ENCODE measurements at places on chromosomes 4 and X.
A peak's percentile ranks its signal among the peaks of the same experiment; 100 is the strongest.

DNA sequence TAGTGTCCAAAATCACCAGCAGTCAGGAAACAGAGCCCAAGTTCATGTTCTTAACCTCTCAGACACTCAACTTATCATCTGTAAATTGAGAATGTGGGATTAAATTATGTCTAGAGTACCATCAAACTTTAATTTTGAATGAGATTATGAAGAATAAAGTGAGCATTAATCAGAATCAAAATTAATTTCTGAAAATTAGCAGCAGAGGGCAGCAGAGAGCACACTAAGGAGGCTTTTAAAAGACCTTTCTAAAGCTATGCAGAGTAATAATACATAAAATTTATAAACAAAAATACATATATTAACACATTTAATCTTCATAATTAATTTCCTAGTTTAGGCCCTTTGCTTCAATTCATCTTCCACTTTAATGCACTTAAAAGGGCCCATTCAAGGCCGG is 7.1 kb downstream of the TASL start:
- DNase-seq, result peak; percentile 13

DNA sequence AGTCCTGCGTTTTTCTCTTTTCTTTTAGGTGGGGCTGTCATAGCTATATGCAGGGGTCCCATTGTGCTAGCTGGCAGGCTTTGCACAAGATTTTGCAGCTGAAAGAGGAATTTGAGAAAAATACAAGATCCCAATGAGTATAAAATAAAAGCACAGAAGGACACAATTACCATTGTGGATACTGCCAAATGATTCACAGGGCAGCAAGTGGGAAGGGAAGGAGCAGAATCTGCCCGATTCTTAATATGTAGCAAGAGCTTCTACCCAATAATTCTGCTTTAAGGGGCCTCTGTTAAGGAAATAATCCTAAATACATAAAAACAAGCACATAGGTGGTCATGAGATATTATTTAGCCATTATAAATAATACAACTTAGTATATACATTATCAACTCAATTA is 25.9 kb upstream of the ING2 start:
- DNase-seq, result no peak

DNA sequence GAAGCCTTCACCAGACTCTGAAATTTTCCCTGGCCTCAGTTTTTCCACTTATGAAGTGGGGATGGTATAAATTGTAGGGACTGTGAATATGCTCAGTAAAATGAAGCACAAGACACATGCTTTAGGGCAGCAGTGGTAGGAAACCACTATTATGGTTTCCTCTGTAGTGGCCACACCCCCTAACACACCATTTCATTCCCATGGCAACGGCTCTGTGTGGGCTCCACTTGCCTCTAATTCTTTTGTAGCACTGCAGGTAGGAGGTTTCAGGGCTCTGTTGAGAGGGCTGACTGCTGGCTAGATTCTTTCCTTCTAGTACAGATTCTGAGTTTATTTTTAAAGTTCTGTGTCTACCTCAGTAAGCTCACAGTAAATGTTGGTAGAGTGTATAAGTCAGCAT is 3.5 kb upstream of the VMA21 start:
- peak; percentile 66 for DNase-seq

DNA sequence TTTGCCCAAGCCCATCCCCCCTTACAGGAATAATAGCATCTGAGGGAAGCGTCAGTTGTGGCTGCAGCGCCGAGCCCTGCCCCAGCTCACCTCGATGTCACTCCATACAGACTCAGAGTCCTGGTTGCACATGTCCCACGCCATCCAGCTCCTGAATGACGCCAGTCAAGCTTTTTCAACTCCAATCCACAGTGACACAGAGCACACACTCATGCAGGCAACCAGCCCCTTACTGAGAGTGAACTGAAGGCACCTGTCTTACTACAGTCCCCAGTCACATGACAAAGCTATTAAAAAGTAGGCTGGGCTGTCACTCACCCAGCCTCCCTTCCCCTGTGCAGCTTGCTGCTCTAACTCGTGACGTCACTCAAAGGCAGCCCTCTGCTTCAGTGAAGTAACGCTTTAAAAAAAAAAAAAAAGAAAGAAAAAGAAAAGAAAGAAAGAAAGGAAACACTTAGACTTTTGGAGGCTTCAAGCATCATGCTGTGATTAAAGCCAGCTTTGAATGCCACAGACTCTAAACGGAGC is at the start of gene PPARGC1A:
TSS of gene PPARGC1A (minus strand) at position 234 of the 528 bp plus-strand sequence. CDS start at position 144, 90 bp downstream.
- peak; percentile 12 for DNase-seq

- no peak for DNase-seq
These were observed 13.8 kb downstream of the RNF4 start for GRCh38 chr4:2482693-2483092.

GRCh38 chr4:25113915-25114904 is 46.0 kb downstream of the SEPSECS start:
- no peak for DNase-seq

GRCh38 chrX:131985526-131986049 is 37.5 kb upstream of the STK26 start:
- peak; percentile 7 for DNase-seq

DNA sequence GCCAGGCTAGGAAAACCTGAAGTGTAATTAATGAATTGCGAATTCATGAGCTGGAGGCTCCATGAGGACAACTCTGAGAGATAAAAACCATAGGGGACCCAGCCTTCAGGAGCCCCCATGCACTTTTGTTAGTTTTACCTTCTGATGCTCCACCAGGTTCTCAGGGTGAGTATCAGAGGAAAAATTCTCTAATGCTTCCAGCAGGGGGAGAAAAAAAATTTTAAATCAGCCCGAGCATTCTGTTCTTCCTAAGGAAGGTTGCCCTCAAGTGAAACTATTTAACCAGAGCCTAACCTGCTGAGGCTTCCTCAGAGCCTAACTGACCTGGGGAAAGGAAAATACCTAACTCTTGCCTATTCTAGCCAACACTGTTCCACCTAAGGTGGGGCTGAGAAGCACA is 552.6 kb downstream of the PPARGC1A start:
- no peak for DNase-seq

GRCh38 chr4:181548873-181549575 is 694.2 kb upstream of the TENM3 start:
- DNase-seq, result no peak

GRCh38 chrX:27917713-27918500 is 63.3 kb downstream of the DCAF8L1 start:
- no peak for DNase-seq

GRCh38 chrX:20967725-20968124 is 406.5 kb upstream of the CNKSR2 start:
- no peak for DNase-seq

GRCh38 chr4:75727073-75727472 is 2.7 kb downstream of the USO1 start:
- DNase-seq, result no peak

DNA sequence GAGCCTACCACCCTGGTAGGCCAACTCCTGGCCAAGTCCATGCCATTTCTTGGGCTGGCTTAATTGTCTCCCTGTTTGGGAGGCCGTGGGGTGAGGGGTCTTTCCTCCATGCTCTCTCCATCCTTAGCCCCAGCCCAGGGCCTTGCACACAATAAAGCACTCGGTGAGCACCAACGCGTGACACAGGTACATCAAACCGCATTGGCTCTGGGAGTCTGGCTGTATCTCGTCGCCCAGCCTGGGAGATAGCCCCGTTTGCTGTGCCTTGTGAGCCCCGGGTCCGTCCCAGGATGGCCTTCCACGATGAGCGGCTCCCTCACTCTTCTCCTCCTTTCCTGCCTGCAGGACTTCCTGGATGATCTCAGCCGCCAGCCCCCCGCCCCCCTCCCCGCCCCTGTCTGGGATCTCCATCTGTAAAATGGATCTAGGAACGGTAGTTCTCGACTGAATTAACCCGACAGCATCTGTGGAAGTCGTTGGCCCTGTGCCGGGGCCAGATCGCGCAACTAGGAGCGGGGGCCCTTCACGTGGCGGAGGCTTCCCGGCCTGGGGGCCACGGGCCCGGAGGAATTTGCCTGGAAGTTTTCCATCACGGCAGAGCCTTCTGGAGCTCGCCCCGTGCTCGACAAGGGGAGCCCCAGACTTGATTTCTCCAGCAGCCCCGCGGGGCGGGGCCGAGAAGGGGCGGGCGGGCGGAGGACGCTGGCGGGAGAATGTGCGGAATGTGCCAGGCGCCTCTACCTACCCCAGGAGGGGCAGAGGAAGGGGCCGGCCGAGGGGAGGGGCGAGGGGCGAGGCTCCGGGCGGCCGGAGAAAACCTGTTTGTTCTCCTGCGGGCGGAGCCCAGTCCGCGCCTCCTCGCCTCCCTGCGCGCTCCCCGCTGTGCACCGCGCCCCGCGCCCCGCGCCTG is at the start of gene ZNF185:
TSS of gene ZNF185 (plus strand) at position 846 of the 910 bp plus-strand sequence. CDS start 16,423 bp downstream, outside the sequence.
- DNase-seq, result no peak

- no peak for DNase-seq
These were observed 11.2 kb downstream of the GPRIN3 start for GRCh38 chr4:89296399-89296798.

- no peak for DNase-seq
These were observed 110.4 kb upstream of the RXFP1 start for GRCh38 chr4:158411269-158411668.

GRCh38 chrX:150234126-150234525 is 129.0 kb upstream of the MAMLD1 start:
- no peak for DNase-seq

DNA sequence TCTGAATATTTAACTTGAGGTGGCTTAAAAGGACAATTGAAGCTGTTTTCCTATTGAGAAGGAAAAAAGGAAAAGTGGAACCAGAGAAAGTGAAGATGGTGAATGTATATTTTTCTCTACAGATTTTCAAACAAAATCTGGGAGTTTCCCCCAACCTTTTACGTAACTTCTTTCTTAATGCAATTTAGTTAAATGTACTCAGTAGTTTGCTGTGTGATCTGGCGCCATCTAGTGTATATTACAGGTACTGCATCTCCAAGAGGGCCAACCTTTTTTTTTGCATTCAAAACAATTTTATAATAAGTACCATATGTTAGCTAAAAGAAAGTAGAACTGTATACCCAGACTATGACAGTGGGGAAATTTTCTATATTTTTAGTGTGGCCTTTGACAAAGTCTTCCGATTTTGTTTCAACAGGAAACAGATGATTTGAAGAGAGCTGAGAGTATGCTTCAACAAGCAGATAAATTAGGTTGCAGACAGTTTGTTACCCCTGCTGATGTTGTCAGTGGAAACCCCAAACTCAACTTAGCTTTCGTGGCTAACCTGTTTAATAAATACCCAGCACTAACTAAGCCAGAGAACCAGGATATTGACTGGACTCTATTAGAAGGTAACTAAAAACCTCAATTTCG is 82.0 kb downstream of the PLS3 start:
- peak; percentile 14 for DNase-seq

GRCh38 chr4:18052158-18052557 is 30.6 kb upstream of the LCORL start:
- DNase-seq, result no peak

- DNase-seq, result no peak
These were observed 68.2 kb downstream of the MAGEA10 start for GRCh38 chrX:152070144-152070543.

DNA sequence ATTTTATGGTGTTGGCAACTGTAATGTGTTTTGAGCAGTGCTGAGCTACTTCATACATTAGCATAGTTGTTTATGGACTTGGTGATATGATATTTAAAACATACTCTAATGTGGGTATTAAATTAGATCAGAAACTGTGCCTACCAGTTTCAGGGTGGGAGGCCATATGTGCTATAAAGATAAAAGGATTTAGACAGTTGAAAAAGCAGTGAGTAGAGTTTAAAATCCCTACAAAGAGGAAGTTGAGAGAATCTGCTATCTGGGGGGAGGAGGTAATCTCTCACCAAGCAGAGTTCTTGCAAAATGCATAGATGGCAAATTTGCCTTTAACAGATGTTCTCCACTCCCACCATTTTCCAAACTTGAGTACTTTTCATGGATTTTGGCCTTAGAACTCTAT is 154.5 kb downstream of the SPOCK3 start:
- DNase-seq, result no peak

Measured in naive thymus-derived CD4-positive, alpha-beta T cell (primary cell).